ENCODE measurements at places on chromosomes 12 and 14.

DNA sequence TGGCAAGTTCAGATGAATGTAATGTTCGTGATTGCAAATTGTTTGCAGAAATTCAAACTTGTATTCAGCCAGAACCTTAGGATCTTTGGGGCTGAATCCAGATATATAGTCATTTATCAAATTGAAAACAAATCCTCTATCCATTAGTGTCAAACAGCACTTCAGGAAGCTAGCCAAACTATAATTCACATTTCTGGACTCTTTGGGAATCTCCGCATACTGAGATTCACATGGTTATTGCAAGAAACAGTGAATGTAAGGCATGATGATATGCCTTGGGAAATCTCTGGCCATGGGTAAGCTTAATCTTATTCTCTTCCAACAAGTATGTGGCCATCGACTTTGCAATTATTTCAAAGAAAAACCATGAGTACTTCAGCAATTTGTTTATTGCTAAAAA lies 98.5 kb downstream of the KLHL28 start:
- DNase-seq = no peak

GRCh38 chr12:58007875-58008274 lies 66.5 kb downstream of the ATP23 start:
- DNase-seq = no peak

DNA sequence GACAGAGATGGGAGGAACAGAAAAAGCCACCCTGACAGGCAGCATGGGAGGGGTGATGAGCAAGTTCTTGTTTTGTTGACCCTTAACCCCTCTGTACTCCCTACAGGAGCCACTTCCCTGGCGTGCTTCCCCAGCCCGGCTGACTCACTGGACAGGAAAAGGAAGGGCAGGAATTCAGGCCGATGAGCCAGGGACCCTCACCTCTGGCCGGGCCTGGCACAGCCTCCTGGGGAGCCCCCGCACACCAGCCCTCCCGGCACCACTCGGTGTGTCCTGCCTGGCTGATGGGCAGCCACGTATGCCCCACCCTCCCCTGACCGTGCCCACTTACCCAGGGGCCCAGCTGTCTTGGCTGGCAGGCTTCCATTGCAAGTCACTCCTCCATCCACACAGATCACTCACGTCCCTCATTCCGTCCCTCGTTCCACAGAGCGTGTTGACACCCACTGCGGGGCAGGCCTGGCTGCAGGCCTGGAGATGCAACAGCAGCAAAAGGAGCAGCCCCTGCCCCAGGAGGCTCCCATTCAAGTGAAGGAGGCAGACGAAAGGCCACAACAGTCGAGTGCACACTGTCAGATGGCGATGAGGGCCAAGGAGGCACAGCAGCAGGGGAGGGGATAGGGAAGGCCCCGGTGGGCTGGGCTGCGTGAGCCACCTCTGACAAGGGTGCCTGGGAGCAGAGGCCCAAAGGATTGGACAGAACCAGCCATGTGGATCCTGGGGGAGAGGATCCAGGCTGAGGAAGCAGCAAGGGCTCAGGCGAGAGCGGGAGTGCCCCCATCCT lies 19.7 kb upstream of the CD9 start:
- DNase-seq = no peak

- DNase-seq = no peak
Observed at GRCh38 chr12:43795716-43796280, 10.3 kb downstream of the TWF1 start.

DNA sequence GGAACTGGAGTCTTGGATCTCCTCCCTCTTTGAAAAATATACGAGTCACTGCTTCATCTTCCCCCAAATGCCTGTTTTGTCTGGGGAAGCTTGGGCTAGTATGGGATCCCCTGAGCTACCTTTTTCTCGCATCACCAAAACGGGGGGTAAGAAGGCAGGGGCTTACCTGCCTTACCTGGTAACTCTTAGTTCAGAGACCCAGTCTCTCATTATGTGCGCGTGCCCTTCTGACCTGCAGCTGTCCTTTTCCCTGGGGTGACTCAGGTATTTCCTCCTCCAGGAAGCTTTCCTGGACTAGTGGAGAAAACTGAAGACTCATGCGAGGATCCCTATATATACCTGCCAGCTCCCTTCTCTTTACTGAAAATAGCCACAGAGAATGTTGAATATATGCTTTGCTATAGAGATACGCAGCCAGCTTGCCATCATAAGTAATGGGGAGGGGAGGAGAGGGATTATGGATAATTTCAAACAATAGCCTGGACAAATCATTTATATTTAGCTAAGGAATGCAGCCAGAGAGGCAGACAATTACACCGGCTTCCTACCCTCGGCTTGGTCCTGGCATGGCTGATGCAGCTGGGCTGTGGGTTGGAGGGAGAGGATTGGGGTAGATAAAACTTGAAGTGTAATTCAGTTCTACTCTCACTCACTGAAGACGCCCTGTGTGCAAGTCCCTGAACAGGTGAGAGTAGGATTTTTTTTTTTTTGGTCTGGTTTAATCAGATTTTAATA lies 1.1 kb downstream of the TSPAN9 start:
- DNase-seq = no peak

DNA sequence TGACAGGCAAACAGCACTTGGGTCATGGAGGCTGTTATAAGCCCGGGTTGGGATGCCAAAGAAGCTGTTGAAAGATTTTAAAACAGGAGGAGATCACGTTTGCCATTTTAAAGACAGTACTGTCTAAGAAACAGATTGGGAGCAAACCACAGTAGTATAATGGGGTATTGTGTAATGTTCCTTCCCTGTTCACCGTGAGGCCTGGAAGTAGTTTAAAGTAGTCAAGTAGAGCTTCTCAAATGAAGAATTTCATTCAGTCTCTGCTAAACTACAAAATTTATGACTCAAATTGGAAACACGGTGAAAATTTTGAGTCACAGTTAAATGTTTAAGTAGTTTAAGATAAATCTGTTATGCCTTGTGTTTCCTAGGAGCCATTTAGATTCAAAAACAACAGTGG lies 35.8 kb downstream of the ATP2A2 start:
- DNase-seq = no peak

DNA sequence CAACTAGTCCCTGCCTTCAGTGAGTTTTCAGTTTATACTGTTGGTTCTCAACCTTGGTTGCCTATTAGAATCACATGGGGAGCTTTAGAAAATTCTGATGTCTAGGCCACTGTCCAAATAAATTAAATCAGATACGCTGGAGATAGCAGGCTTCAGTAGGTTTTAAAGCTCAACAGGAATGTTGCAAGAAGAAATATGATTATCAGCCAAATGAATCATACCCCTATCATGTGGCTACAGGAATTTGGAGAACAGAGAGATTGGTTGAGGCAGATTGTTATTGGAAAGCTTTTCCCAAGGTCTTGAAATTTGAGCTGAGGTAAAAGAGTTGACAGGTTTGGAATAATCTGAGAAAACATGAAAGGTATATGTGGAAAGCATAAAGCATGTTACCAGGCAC lies 125.3 kb downstream of the WIF1 start:
- no peak for DNase-seq

GRCh38 chr12:76738824-76739579 lies 24.9 kb upstream of the ZDHHC17 start:
- DNase-seq = no peak

DNA sequence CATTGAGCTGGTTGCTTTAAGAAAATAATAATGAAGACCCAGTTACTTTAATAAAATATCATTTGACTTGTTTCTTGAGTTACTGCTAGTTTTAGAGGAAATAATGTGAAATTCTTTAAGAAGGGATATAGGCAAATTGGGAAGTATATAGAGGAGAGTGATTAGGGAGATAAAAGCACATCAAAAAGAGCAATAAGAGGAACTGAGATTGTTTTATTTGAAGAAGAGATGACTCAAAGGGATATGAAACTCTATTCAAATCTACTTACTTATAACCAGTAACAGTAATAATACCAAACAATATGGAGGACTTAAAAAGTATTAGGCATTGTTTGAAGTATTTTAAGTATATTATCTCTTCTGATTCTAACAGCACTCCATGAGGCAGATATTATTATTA lies 37.1 kb downstream of the LRRK2 start:
- DNase-seq = no peak

DNA sequence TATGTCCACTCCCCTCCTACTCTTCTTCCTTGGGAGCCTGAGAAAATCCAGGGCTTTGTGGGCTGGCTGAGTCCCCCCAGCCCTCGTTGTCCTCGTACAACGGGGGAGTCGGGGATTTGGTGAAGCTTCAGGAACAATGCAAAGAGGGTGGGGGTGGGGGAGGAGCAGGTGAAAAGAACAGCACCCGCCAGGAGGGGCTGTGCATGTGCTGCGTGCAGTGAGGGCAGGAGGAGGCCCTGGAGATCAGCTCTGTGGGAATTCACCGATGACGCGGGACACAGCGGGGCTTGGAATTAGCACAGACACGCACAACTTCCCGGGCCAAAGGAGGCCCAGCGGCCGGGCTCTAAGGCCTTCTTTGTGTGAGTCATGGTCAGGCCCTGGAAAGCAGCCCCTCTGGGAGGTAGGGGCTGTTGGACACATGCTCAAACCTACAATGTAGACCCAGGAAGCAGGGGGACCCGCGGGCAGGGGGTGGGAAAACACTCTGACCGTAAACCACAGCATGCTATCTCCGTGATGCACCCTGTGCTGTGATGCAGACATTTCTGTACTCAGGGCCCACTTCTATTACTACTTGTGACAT lies 32.8 kb downstream of the RBM19 start:
- no peak for DNase-seq

DNA sequence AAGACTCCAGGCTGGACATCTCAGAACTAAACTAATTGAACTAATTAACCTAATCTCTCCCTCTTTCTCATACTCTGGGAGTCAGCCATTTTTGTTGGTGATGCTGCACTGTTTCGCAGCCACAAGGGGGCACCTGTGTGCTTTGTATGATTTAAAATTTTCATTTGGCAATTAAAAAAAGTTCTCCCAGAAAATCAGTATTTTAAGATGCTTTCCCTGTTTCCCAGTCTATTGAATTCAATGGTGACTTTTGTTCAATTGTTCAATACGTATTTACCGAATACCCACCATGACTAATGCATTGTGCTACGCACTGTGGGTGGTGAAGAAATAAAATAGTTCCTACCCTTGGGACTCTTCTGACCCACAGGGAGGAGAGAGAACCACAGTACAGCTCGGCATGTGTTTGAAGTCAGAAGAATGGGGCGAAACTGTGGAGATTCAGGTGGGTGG lies 63.7 kb downstream of the ZNF664 start:
- DNase-seq = peak; percentile 13
